ENCODE measurements at places on chromosomes 11 and 22.

DNA sequence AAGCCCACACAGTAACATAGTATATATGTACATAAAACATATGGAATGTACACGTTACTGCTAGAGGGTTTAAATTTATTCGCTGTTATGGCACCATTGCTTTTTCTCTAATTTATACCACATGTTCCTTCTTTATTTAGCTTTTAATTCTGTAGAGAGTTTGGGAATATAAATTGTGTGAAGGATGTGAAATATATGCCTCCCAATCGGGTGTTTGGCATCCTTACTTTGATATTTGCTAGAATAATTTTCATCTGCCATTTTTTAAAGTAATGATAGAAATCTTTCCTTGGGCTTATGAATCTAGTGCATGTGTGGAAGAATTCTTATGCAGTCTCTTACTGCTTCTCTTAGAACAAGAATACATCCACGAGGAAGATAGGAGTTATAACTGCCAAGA, 509.8 kb upstream of the RAG2 start:
- DNase-seq: no peak
- peaks cover 35% of the 10 kb centered on the region for H3K4me1 ChIP-seq
- H3K27ac ChIP-seq: no peak overlapping the region
- no peaks in the 10 kb centered on the region for H3K27me3 ChIP-seq
- no peaks in the 10 kb centered on the region for H3K36me3 ChIP-seq

DNA sequence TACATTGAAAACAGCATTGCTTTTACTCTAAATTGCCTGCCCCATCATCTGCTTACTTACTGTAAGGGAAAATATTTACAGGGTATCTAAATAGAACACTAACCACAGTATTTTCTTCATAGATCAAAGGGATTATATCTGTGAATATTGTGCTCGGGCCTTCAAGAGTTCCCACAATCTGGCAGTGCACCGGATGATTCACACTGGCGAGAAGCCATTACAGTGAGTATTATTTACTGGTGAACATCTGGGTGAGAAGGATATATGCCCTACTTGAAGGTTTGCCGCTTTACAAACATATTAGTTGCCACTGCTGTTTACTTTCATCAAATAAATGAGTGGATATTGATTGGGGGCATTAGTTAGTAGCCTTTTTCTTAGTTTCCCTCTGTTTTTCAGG, 5.9 kb upstream of the CNTF start:
- peaks cover 88% of the 10 kb centered on the region for H3K36me3 ChIP-seq
- H3K4me1 ChIP-seq: peaks cover 29% of the 10 kb centered on the region
- peak overlapping the region; percentile 81 for H3K27ac ChIP-seq
- DNase-seq: peak; percentile 89
- no peaks in the 10 kb centered on the region for H3K27me3 ChIP-seq

- H3K27ac ChIP-seq: no peak overlapping the region
- peak overlapping the region; percentile 73 for H3K4me3 ChIP-seq
- H3K4me1 ChIP-seq: peaks cover 20% of the 10 kb centered on the region
- no peaks in the 10 kb centered on the region for H3K27me3 ChIP-seq
- no peaks in the 10 kb centered on the region for H3K36me3 ChIP-seq
Measured at GRCh38 chr22:27800250-27801201, 1.0 kb downstream of the MN1 start.

- peak; percentile 48 for DNase-seq
- peaks cover 9% of the 10 kb centered on the region for H3K4me1 ChIP-seq
- H3K36me3 ChIP-seq: no peaks in the 10 kb centered on the region
- no peak overlapping the region for H3K4me3 ChIP-seq
- no peak overlapping the region for H3K27ac ChIP-seq
Measured at GRCh38 chr22:27620367-27621154, 181.0 kb downstream of the MN1 start.

DNA sequence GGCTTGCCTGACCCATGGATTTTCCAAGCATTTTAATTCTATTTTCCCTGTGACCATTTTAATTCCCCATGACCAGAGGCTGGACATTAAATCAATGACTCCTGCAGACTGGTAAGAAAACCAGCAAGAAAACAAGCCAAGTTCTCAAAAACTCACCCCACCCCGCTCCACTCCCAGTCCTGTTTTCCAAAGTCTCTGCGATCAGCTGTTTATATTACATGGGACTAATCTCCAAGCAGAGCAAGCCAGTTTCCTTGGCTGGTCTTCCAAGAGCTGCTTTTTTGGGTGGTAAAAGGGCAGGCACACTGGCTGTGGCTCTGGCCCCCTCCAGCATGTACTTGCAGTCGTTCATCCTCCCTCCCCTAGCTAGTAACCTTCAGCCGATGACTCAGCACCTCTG, 97.9 kb downstream of the RRAS2 start:
- H3K36me3 ChIP-seq: peaks cover 12% of the 10 kb centered on the region
- no peaks in the 10 kb centered on the region for H3K27me3 ChIP-seq
- no peak overlapping the region for H3K4me3 ChIP-seq
- DNase-seq: no peak
- peaks cover 14% of the 10 kb centered on the region for H3K4me1 ChIP-seq

DNA sequence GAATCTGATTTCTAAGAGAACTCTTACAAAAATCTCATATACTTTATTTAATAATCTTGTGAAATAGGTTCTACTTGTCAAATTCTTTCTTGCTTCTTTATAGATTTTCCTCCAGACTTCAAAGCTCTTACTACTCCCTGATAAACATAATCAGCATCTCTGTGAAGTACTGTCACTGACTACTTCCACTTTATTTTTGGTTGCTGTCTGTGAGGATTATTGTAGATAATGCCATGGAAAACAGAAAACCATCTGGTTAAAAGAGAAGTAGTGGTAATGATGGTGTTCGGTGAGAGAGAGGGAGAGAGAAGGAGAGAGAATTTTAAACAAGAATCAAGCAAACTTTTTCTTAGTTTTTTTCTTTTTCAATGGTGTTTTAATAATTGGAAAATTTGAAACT, 152.3 kb downstream of the TMEM135 start:
- no peak overlapping the region for H3K4me3 ChIP-seq
- H3K27me3 ChIP-seq: no peaks in the 10 kb centered on the region

DNA sequence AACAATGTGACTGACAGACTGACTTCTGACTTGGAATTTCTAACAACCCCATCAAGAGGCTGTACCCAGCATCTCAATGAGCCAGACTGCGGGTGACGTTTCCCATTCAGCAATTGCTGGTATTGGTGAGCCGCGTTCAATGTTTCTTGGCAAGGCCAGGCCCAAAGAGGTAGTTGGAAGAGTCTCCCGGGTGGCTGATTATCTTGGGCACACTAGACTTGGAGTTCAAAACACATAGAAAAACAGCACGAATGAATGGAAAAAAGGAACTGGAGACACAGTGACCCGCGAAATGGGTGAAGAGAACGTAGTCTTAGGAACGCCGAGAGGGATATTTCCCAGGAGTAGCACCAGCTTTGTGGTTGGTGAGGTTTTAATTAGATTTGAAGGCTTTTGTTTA, 115.7 kb downstream of the RPS6KA4 start:
- no peak overlapping the region for H3K4me3 ChIP-seq
- peaks cover 80% of the 10 kb centered on the region for H3K27me3 ChIP-seq
- H3K4me1 ChIP-seq: no peaks in the 10 kb centered on the region

GRCh38 chr22:39712751-39713525, 142.4 kb downstream of the CACNA1I start:
- H3K27ac ChIP-seq: no peak overlapping the region
- peaks cover 53% of the 10 kb centered on the region for H3K27me3 ChIP-seq
- H3K4me3 ChIP-seq: no peak overlapping the region

DNA sequence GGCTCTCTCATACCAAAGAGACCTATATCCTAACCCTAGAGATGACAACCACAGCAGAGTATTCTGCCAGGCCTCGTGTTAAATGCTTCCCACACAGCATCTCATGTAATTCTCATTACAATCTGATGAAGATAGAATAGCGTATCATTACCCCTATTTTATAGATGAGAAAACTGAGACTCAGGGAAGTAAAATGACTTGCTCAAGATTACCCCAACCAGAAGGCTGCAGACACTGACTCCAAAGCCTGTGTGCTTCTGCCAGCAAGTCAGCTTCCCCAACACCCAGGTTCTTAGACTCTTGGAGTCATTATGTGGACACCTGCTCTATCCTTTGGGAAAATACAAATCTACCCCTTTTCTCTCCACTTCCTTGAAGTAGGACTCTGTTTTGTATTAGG, 23.6 kb upstream of the TSKU start:
- peaks cover 11% of the 10 kb centered on the region for H3K4me1 ChIP-seq
- DNase-seq: no peak
- H3K4me3 ChIP-seq: no peak overlapping the region
- H3K27me3 ChIP-seq: no peaks in the 10 kb centered on the region
- no peaks in the 10 kb centered on the region for H3K36me3 ChIP-seq
- no peak overlapping the region for H3K27ac ChIP-seq

DNA sequence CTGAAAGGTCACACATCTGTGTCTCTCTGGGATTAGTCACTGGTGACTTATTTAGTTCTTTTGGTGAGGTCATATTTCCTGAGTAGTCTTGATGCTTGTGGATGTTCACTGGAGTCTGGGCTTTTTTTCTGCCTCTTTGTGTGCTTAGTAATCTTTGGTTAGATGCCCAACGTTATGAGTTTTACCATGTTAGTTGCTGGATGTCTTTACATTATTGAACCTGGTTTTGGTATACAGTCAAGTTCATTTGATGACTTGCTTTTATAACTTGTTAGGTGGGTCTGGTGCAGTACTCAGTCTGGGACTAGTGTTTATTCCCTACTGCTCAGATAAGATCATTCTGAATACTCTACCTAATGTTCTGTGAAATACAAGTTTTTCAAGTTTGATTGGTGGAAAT, 26.2 kb upstream of the SLC37A2 start:
- H3K36me3 ChIP-seq: no peaks in the 10 kb centered on the region
- H3K27ac ChIP-seq: no peak overlapping the region
- no peaks in the 10 kb centered on the region for H3K27me3 ChIP-seq
- no peak overlapping the region for H3K4me3 ChIP-seq
- DNase-seq: peak; percentile 31

DNA sequence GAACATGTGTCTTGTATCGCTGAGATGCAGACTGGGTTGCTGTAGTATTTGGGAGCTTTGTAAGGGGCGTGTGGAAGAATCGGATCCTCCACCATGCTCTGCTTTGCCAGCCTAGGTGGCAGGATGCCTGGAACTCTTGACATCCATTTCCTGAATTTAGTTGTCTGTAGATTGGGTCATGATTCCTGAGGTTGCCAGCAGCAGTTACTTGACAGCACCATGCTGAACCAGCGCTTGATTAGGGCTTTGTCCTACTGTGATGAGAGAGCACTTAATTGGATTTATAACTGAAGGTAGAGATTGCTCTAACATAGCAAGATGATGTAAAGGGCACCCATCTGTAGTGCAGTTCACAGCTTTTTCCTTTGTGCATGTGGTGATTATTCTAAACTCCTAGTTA, 75.6 kb upstream of the HORMAD2 start:
- H3K36me3 ChIP-seq: peaks cover 38% of the 10 kb centered on the region
- H3K27me3 ChIP-seq: no peaks in the 10 kb centered on the region
- H3K4me1 ChIP-seq: no peaks in the 10 kb centered on the region
- no peak overlapping the region for H3K4me3 ChIP-seq

DNA sequence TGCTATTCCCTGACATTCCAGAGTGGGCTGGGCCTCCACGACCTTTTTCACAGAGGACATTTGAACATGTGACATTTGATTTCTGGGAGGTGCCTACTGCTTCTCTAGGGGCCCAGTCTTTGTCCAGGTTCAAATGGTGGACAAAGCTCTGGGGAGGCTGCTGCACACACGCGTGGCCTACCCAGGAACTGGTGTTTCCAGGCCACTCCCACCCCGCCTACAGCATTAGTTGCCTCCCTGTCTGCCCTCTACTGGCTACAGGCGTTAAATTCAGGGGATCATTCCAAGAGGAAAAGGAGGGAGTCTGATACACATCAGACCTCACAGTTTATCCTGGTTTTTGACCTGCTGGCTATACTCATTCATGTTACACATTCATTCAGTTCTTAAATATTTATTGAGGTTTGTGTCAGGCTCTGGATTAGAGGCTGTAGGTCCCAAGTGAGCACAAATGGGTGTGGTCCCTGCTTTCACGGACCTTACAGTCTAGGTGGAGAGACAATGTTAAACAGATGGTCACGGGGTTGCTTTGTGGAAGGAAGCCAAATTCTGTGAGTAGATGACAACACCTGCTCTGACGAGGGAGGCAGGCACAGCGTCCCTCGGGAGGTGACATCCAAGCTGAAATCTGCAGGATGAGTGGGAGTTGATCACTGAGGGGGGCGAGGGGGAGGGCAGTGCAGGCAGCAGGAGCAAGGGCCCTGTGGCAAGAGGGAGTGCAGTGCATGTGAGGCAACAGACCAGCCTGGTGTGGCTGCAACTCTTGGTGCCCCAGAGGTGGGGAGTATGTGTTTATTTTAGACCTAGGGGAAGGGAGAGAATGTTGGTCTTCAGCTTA, 11.8 kb downstream of the TUB start:
- H3K4me1 ChIP-seq: no peaks in the 10 kb centered on the region
- no peaks in the 10 kb centered on the region for H3K27me3 ChIP-seq
- H3K27ac ChIP-seq: no peak overlapping the region
- DNase-seq: peak; percentile 76

GRCh38 chr11:117910941-117911655, 18.1 kb downstream of the TMPRSS13 start:
- no peak overlapping the region for H3K4me3 ChIP-seq
- H3K27ac ChIP-seq: no peak overlapping the region
- H3K4me1 ChIP-seq: peaks cover 8% of the 10 kb centered on the region

- H3K4me3 ChIP-seq: no peak overlapping the region
- H3K4me1 ChIP-seq: peaks cover 55% of the 10 kb centered on the region
- no peaks in the 10 kb centered on the region for H3K27me3 ChIP-seq
- DNase-seq: peak; percentile 44
- H3K36me3 ChIP-seq: peaks cover 15% of the 10 kb centered on the region
Measured at GRCh38 chr11:96254854-96255253, 88.1 kb downstream of the MAML2 start.

GRCh38 chr11:26063915-26064314, 268.0 kb upstream of the ANO3 start:
- no peak for DNase-seq
- H3K36me3 ChIP-seq: no peaks in the 10 kb centered on the region
- peaks cover 91% of the 10 kb centered on the region for H3K27me3 ChIP-seq
- H3K27ac ChIP-seq: no peak overlapping the region
- no peaks in the 10 kb centered on the region for H3K4me1 ChIP-seq
- no peak overlapping the region for H3K4me3 ChIP-seq

GRCh38 chr11:19345848-19346681, 105.3 kb upstream of the E2F8 start:
- H3K27ac ChIP-seq: no peak overlapping the region
- DNase-seq: no peak
- no peaks in the 10 kb centered on the region for H3K36me3 ChIP-seq
- peak overlapping the region; percentile 17 for H3K4me3 ChIP-seq
- peaks cover 9% of the 10 kb centered on the region for H3K4me1 ChIP-seq

DNA sequence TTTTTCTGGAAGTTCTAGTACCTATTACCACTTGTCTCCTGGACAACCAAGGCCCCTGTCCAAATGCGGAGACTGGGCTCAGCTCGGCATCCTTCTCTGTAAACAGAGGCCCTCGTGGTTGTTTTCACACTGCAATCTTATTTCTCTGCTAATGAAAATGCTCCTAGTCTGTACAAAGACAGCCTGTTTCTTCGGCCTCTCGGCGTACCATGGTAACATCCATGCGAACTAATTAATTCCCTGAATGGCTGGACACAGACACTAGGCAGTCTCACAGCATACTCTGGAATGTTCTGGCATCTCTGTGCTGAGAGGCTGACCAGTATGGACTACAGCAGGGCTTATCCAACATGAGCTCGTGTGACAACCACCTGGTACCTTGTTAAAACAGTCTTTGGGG, 5.7 kb downstream of the POLR3H start:
- no peak overlapping the region for H3K27ac ChIP-seq
- H3K4me3 ChIP-seq: no peak overlapping the region
- no peaks in the 10 kb centered on the region for H3K27me3 ChIP-seq
- DNase-seq: no peak
- peaks cover 18% of the 10 kb centered on the region for H3K4me1 ChIP-seq

GRCh38 chr11:112620621-112621394, 340.4 kb upstream of the NCAM1 start:
- no peak overlapping the region for H3K27ac ChIP-seq
- no peaks in the 10 kb centered on the region for H3K4me1 ChIP-seq
- no peak overlapping the region for H3K4me3 ChIP-seq
- H3K36me3 ChIP-seq: no peaks in the 10 kb centered on the region
